ENCODE measurements at places on chromosomes 1 and 21.

DNA sequence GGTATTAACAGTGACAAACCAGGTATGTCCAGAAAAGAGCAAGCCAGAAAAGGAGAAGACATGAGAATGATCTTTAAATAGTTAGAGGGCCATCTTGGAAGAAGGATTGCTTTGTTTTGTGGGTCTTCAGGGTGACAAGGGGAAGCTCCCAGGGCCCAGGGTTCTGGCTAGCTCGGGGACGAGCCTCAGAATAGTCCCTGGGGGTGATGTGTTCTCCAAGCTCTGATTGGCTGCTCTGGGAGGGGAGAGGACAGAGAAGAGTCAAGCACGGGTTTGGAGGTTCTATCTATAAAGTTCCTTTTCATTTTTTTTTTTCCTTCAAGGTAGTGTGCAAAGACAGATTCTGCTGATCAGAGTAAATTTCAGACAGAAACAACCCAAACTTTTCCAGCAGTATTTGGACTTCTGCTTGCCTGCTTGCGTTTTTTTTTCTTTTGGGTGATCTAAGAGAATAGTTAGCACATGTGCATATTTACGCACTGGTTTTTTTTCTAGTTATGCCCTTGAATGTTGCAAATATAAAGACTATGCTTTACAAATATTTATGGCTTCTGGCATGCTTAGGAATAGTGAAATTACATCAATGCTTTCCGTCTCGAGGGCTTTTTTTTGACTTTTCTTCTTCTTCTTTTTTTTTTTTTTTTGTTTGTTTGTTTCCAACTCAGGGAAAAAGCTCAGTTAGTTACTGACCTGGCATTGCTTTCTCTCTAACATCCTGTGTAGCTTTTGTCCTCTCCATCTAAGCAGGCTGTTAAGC lies 59.7 kb downstream of the ROR1 start:
- DNase-seq = no peak

DNA sequence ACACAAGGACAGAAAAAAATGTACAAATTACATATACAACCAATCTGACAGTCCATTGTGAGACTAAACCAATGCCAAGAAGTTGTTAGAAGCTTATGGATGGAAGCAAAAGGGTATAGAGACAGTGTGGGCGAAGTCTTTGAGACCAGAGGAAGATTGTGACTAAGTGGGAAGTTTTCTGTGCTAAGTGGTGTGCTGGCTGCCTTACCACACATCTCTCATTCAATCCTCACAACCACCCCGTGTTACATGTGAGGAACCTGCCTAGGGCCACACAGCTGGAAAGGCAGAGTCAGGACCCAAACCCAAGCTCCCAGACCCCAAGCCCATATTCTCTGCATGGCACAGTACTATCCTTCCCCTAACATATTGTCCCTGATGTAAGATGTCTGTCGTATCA lies 53.5 kb upstream of the DUSP10 start:
- no peak for DNase-seq

DNA sequence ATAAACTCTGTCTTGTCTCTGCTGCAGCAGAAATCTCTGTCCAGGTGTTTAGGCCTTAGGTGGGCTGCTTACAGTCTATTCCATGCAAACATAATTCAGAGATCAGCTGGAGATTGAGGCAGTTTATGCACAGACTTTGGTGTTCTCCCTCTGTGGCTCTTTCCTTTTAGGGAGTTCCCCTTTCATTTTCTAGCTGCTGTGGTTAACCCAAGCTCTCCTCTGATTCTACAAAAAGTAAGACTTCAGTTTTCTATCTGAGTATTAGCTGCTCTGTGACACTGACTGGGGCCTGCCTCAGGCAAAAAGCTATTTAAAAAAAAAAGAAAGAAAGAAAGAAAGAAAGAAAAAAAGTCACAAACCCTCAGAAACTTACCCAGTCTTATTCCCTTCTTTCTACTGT lies 211.1 kb downstream of the CAMTA1 start:
- no peak for DNase-seq

DNA sequence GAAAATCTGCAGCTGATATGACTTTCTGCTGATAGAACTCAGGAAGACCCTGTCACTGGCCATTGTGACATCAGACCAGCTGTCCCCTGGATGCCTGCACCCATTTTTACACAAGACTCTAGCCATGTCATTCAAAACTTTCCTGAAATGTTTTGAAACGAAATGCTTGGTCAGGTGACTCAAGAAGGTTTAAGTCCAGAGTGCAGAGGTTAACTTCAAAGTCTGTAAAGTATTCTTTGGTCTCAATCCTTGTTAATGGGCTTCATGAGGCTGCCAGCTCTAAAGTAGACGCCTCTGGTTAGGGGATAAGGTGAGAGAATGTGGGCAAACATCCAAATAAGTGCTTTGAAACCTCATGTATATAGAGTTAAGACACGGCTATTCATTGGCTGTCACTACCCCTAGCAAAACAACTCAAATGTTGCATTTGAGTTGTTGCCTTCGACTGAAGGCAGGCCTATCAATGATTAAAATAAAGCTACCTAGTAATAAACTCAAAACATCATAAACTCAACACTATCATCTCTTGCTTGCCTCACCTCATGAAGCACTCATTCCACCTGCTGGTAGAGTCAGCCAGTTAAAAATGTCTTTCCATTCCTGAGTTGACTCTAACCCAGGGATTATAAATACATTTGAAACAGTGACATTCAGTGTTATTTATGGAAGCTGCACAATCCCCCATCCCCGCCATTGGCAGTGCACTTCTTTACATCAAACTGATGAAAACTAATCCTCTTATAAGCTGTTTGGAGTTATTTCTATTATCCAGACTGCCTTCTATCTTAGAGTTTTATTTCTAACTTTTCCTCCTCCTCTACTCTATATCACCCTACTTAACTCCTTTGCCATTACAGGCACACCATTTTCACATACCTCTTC lies 26.0 kb downstream of the RABIF start:
- no peak for DNase-seq

DNA sequence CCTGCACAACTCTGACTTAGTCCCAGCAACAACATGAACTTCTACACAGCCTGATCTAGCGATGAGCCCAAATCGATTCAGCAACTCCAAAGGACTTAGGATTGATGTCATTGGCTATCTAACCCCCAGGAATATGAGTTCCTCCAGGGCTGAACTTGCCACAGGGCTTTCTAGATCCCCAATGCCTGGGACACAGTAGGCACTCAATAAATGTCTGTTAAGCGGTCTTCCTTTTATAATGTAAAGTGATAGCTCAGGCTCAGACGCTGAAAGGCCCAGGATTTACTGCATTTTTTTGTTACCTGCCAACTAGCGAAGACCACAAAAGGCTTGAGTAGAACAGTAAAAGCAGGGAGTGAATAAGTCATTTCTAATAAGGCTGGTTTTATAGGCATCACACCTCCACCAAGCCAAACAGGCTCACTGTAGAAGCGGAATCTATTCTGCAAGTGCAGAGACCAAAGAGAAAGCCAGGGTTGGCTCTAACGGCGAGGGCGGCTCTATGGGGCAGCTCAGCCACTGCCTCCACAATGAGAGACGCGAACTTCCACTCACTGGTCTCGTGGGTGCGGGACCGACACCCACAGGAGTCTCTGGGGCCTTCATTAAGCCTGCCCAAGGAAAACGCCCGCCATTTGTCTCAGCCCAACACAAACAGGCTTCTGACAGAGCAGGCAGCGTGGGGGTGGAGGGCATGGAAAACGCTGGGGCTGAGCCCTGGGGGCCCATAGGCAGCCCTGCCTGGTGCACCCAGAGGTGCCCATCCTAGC lies 52.0 kb downstream of the HLCS start:
- DNase-seq = no peak

DNA sequence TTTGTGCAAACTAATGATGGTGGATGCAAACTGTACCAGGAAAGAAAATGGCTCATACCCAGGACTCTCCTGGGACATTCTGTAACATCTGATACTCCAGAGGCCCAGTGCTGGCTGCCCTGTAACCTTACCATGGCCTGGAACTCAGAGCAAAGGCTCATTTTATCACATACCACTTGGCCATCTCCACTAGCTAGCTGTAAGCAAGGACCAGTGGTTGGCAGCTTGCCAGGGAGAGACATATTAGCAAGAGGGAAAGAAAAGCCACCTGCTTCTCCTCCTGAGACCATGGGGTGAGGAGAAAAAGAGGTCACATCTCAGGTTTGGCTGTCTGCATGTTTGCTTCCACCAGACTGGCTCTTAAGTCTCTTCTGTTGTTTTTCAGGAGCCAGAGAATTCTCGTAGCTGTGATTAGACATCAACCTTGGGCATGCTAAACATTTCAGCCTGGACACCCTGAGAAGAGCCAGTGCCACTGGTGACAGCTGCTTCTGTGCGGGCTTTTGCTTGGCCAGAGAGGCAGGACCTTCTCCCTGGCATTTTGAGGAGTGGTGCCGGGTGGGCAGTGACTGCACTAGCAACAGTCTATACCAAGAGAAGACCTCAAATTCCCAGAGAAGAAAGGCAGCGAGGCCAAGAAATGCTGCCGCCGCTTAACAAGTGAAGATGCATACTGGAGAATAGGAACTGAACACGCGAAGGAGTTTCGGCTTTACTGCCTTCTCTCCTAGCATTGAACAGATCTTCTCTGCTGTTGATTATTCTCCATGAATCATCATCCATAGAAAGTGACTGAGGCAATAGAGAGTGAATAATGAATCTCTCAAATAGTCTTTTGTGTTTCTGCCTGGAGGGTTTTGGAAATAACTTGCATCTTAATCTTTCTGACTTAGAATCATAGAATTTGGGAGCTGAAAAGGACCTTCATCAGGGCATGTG lies 6.7 kb upstream of the INKA2 start:
- no peak for DNase-seq

Data from activated CD8-positive, alpha-beta memory T cell treated with anti-CD3 and anti-CD28 coated beads for 4 hours (primary cell).